Stimulated activated CD4-positive, alpha-beta T cell treated with anti-CD3 and anti-CD28 coated beads, Interleukin-15, amount 100 ng/mL, for 24 hours (primary cell): ENCODE measurements at places on chromosomes 7 and 10.
A peak's percentile ranks its signal among the peaks of the same experiment; 100 is the strongest.

DNA sequence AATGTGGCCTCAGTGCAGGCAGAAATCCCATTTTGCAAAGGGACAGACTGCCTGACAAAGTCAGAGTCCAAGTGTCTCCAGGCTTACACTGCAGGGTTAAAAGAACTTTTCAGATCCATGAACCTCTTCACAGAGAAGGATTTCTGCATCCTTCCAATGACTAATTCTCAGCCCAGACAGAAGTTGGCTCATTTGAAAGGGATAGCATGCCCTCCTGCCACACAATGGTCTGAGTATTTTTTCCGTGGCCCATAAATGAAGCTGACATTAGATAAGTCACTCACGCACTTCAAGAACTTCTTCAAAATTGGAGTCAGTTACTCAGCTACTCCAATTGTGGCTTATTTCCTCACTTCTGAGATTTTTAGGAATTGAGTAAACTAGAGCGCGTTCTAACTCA, 170.2 kb downstream of the PLXNA4 start:
- no peak for DNase-seq

DNA sequence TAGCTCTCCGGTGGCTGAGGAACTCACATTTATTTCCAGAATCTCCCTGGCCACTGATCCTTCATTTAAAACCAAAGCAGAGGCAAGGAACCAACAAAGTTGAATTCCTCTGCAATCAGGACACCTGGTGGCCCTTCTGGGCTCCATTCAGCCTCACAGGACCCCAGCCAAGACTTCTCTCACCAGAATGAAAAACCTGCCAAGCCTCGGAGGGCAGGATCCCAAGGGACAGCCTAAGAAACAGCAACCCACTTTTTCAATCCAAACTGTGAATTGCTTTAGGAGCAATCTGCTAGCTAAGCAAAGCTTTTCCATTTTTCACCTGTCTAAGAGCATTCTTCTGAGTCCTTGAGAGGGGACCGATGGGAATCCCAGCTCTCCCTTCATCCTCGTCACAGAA, 34.6 kb downstream of the OAT start:
- no peak for DNase-seq

GRCh38 chr10:132538790-132539421, 1.3 kb downstream of the INPP5A start:
- no peak for DNase-seq

DNA sequence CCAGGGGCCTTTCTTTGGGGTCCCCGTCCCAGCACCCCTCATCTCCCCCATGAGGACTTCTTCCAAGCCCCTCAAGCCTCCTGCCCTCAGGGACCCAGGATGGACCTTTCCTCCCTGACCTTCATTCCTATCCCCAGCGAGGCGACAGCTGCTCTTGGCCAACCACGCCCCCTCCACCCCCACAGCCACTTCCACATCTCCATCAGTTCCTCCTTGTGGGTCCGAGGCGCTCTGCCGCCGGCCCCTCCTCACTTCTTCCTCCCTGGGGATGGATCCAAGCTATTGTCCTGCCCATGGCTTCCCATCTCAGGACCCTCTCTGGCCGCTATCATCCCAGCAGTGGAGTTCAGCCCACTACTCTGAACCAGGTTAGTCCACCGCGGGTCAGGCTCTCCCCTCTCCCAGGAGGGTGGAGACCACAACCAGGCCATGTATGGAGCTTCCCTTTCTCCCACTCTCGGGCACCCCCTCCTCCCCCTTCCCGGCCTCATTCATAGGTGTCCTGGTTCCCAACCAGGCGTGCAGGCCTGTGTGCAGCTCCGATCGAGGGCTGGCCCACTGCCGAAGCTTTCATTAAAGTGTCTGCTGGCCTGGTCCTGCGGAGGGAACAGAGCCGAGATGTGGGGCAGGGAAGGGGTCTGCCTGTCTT, 1.7 kb upstream of the SH2B2 start:
- DNase-seq, result no peak

DNA sequence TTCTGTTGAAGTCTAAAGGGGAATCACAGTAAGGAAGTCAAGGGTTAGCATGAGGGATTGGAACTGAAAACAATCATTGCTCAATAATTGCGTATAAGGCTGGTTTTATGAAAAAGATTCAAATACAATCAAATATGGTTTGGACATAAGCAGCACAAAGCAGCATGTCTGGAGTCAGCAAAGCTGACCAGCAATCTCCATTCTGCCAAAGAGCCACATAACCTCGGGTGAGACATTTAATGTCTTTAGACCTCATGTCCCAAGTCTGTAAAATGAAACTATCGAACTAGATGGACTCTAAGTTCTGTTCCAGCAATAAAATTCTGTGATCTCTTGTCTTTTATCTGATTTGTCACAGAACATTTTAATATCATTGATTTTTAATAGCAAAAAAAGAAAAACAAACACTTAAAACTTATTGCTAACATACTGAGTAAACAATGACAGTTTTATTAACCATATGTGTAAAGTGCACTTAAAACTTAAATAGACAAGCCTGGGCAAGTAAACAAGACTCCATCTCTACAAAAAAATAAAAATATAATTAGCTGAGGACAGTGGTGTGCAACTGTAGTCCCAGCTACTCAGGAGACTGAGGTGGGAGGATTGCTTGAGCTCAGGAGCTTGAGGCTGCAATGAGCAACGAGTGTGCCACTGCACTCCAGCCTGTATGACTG, 217.0 kb downstream of the MAGI2 start:
- no peak for DNase-seq

DNA sequence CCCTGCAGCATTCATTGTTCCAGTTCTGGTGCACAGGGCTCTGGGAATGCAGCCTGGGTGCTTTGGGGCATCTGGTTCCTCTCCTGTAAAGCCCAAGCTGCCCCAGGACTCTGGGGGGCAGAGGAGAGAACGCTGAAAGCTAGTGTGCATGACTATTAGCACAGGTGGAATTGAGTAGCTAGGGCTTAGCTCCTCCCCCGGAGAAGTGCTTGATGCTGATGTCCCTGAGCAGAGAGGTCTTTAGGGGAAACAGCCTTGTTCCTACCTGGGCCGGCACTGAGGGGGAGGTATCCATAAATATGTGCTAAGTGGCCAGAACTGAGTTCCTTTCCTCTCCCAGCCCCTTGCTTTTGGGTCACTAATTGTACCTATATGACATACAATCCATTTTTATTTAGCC, 3.9 kb downstream of the ADCY1 start:
- no peak for DNase-seq

DNA sequence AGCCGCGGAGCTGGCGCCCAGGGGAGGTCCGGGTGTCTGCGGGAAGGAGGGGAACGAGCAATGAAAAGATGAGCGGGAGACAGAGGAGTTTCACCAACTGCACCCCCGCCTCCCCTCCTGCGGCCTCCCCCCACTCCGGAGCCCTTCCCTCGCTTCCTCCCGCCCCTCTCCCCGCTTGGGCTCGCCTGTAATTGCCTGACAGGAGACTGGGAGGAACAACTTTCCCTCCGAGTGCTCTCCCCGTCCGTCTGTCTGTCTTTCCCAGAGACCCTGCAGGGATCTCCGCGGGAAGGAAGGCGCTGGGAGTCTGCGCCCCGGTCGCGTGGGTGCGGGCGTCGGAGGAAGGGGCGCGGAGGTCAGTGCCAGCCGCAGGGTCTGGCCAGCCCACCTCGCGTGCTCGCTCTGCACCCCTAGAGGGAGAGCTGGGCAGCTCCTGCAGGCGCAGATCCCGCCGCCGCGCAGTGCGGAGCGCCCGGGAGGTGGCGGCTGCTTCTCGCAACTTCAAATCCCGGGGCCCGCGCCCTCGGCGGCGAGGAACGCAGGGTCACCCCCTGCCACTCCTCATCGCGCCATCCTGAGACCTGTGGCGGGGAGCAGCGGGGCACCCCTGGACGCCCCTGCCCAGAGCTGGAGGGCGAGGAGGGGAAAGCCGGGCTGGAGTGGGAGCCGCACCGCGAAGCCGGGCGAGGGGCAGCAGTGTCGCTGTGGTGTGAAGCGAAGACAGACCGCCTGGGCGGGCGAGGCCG, 511 bp upstream of the NRP1 start:
- peak; percentile 69 for DNase-seq

- DNase-seq, result no peak
These were observed 18.3 kb downstream of the WDR91 start for GRCh38 chr7:135192914-135193536.

GRCh38 chr7:50908628-50909290, 126.1 kb upstream of the GRB10 start:
- no peak for DNase-seq

DNA sequence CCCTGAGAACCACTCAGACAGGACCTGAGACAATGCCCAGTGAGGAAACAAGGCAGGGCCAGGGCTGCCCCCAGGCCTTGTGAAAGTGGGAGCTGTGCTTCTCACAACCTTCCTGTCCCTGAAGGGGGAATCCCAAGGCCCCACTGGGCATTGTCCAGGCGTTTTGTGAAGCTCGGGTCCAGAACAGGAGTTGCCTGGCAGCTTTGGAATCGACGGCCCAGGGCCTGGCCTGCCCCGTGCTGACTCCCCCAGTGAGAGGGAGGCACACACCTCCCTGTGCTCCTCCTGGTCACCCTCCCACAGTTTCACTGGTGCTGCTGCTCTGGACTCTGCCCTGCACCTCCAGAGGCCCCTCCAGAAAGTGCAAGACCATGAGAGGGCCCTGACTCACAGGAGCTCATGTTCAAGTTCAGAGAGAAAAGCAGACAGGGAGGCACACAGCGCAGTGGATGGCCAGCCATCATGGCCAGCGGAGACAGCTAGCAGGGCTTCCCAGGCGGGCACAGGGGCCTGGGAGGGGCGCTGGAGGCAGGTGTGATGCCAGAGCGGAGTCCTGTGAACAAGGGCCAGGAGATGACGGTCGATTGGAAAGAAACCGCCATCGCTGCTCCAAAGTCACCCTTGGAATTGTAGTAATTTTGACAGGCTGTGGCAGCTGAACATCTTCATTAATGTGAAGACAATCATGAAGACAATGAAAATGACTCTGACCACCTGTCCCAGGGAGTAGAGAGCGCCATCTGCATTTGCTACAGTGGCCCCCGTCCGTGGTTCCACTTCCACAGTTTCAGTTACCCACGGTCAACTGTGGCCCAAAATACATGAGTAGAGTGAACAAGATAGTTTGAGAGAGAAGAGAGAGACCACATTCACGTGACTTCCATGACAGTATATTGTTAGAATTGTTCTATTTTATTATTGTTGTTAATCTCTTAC, 103.7 kb downstream of the MKI67 start:
- no peak for DNase-seq

DNA sequence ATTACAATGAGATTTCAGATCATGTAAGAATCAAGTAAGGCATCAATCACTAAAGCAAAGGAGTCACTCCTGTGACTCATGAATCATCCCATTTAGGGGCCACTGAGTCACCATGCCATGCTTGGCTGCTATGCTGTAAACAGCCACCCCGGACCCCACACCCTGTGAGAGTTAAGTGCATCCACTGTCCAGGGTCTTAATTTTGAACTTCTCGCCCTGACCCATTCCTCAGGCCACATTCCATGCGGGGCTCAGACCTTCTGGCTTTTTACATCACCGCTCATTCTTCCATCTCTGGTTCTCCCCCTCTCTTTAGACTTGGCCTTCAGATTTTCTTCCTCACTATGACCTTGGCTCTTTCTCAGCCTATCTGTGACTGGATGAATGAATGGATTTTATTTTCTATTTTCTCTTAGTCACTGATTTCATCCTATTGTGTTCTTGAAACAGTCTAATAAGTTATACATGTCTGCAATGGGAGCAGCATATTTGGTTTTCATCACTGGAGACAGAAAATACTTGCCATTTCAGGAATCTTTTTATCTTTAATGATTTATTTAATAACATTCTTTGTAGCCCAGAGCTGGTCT, 239.6 kb downstream of the SKIDA1 start:
- peak; percentile 2 for DNase-seq

GRCh38 chr10:88253-88652, 39.2 kb upstream of the TUBB8 start:
- no peak for DNase-seq

GRCh38 chr10:90111671-90112070, 410.3 kb downstream of the KIF20B start:
- no peak for DNase-seq

- DNase-seq, result no peak
These were observed 361.2 kb downstream of the NRG3 start for GRCh38 chr10:82236084-82236731.

GRCh38 chr7:33719059-33719581, 186.2 kb upstream of the BMPER start:
- DNase-seq, result no peak

DNA sequence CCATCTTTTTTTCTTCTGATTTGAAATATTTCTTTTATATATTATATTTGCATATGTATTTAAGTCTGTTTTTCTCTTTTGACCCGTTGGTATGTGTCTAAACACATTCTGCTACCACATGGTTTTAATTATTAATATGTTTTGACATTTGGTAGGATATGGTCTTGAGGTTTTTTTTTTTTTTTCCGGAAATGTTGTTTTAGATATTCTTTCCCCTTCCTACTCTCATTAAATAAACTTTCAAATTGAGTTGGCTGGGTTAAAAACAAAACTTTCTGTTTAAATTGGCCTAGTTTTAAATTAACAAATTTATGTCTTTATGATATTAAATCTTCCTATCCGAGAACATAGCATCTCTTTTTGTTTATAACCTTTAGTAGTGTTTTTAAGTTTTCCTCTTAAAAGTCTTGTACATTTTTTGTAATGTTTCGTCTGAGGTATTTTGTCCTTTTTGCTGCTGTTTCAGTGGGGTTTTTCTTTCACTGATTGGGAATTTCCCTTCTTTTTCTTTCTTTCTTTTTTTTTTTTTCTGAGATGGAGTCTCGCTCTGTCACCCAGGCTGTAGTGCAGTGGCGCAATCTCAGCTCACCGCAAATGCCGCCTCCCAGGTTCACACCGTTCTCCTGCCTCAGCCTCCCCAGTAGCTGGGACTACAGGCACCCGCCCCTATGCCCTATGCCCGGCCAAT, 25.4 kb downstream of the STAM start:
- peak; percentile 64 for DNase-seq

DNA sequence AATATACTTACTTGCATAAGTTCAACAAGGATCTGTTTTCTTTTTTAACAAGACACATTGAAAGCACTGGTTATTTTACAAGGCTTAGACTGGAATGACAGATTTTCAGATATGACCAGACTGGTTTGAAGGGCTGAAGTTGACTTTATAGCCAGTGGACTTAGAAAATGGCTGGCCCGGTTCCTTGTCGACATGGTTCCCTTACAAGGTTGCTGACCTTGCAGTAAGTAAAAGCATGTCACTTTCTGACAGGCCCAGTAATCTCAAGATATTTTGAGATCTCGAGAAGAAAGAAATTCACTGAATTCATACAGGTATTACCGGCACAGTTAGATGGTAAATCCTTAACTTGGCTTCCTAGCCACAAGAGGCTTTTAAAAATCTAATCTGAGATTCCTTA, 136.5 kb downstream of the COBL start:
- no peak for DNase-seq

DNA sequence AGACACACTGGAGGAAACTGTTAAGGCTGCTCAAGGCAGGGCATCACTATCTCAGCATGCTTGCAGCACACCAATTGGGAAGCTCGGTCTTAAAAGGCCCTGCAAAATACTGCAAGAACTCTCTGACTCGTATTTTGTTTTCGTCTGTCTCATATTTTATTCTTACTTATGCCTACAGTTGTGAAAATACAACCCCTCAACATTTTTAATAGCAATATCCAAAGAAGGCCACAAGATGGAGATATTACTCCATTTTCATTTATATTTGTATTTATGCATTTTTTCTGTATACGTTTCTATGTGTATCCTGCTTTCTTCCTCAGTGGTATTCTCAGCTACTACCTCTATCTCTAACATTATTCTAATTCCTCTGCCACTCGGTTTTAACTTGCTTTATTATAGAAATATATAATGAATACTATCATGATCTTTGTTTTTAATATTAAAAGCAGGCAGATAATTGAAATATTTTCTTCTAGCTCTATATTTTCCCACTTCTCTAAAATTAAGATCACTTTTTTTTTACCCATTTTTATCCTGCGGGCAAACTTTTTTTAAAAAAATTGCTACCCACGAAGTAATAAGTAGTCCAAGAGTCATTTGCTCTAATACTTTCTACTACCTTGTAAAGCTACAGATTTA, 10.0 kb downstream of the DNAJC1 start:
- DNase-seq, result no peak
